ENCODE measurements at places on chromosomes 6 and 20. TPM values are rescaled to one million over a fixed set of nuclear protein-coding genes. Genes with fewer than 3 reads are reported as not detected.

GRCh38 chr6:79713701-79714322 lies 82.7 kb downstream of the SH3BGRL2 start:
- no peaks in the 10 kb centered on the region for H3K4me1 ChIP-seq
- no peaks in the 10 kb centered on the region for H3K36me3 ChIP-seq
- DNase-seq, result peak; percentile 53
- H3K27ac ChIP-seq, result no peak overlapping the region
- no peak overlapping the region for H3K4me3 ChIP-seq
- H3K27me3 ChIP-seq, result no peaks in the 10 kb centered on the region

GRCh38 chr6:36571122-36572043 lies 22.8 kb upstream of the SRSF3 start:
- no peaks in the 10 kb centered on the region for H3K4me1 ChIP-seq
- no peaks in the 10 kb centered on the region for H3K36me3 ChIP-seq
- no peak overlapping the region for H3K27ac ChIP-seq
- no peak overlapping the region for H3K4me3 ChIP-seq
- no peaks in the 10 kb centered on the region for H3K27me3 ChIP-seq

DNA sequence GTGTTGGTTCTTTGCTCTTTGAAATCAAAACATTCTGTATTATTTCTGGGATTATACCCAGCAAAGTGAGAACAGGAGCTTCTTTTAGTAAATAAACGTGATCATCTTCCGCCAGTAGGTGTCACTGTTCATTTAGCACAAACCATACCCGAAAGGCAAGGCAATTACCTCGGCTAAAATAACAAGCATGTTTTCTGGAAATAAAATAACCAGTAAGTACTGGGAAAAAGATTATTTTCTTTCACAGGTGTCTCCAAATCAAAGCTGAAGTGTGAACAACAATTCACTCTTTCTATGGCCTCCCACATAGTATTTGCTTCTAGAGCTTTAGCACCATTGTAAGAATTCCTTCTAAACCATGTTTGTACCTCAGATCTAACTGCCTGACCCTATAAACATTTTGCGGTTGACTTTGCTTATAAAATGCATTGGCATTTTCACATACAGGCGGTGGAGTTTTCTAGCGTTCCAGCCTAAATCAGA lies 144.6 kb upstream of the AGPAT4 start:
- H3K27ac ChIP-seq, result peak overlapping the region; percentile 70
- H3K4me1 ChIP-seq, result peaks cover 22% of the 10 kb centered on the region
- H3K36me3 ChIP-seq, result no peaks in the 10 kb centered on the region
- peak; percentile 61 for DNase-seq
- no peaks in the 10 kb centered on the region for H3K27me3 ChIP-seq

GRCh38 chr6:36735110-36736071 lies 37.8 kb downstream of the RAB44 start:
- H3K4me3 ChIP-seq, result no peak overlapping the region
- H3K4me1 ChIP-seq, result no peaks in the 10 kb centered on the region
- H3K36me3 ChIP-seq, result no peaks in the 10 kb centered on the region

- no peak overlapping the region for H3K4me3 ChIP-seq
- no peaks in the 10 kb centered on the region for H3K27me3 ChIP-seq
- H3K4me1 ChIP-seq, result no peaks in the 10 kb centered on the region
- no peaks in the 10 kb centered on the region for H3K36me3 ChIP-seq
- H3K27ac ChIP-seq, result peak overlapping the region; percentile 8
Observed at GRCh38 chr20:3901028-3901705, 12.0 kb downstream of the PANK2 start.

DNA sequence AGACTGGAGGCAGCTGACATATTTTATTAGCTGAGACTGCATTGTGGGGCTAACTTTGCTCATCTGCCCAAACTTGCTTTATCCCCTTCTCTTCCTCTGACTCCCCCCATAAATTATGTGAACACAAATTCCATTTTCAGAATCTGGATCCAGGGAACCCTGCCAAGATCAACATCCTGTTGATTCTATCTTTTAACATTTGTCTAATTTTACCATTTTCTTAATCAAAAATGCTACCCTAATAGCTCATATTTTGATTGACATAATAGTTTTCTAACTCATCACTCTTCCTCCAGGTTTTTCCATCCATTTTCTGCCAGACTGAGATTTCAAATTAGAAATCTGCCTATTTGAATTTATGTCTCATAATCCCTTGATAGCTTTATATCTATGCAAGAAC lies 184.7 kb upstream of the PRSS16 start:
- no peak overlapping the region for H3K27ac ChIP-seq
- no peak overlapping the region for H3K4me3 ChIP-seq
- H3K27me3 ChIP-seq, result no peaks in the 10 kb centered on the region
- H3K4me1 ChIP-seq, result no peaks in the 10 kb centered on the region

DNA sequence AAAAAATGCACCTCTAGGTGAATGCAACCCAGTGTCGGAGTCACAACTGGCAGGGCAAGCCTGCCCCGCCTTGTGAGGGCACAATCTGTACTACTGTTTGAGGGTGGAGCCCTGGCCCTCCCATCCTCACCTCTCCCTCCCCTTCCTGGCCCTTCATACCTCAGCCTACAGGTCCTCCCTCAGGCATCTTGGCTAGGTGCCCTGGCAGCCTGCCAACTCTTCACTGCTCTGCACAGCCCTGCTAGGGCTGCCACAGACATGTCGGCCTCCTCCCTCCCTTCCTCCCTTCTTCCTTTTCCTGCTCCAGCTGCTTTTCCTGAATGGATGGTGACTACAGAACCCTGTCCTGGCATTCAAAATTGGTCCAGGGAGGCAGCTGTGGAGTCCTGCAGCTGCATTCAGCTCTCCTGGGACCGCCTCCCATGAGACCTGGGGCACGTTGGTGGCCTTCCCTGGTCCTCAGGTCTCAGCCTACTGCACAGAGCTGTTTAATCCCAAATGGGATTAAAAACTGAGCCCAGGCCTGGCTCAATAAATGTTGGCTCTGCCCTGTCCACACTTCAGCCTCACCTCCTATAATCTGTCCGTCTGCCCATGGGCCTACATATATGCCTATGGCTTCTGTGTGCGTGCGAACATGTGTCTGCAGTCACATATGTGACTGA lies 52.7 kb downstream of the CDH22 start:
- H3K36me3 ChIP-seq, result no peaks in the 10 kb centered on the region
- H3K4me1 ChIP-seq, result no peaks in the 10 kb centered on the region
- DNase-seq, result peak; percentile 68
- H3K4me3 ChIP-seq, result no peak overlapping the region
- no peaks in the 10 kb centered on the region for H3K27me3 ChIP-seq
- H3K27ac ChIP-seq, result no peak overlapping the region

DNA sequence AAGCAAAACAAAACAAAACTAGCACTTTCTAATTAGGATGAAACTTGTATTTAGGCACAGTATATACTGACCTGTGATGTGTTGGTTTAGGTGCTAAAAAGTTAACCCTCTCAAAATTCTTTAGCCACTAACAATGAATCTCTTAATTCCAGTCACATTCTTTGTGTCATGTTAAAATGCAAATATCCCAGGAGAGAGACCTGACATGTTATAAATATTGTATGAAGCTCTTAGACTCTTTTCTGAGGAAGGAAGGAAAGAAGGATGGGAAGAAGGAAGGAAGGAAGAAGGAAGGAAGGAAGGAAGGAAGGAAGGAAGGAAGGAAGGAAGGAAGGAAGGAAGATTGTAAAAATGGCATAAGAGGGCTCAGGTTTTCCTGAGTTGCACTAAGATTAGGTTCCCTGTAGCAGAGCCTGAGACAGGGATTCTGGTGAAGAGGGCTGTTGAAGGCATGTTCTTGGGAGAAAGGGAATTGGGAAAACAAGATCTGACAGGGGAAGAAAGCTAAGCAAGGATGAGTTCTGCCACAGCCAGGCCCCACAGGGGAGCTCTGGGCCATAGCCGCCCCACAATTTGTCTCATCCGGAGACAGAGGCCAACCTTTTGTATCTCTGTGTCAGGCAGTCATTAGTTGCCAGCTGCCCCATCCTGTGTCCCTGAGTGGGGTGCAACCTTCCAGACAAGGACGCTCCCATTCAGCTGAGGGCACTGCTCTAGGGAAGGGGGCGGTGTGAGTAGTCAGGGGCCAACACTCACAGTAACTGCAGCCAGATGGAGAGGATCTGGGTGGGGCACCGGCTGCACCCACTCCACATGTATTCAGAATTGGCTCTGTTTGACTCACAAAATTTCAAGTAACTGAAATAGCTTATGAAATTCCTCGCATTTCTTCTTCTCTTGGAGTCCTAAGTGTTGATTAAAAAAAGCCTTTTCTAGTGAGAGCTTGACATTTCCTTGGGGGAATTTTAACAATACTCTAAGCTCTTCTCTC lies 189.3 kb upstream of the ARG1 start:
- no peak for DNase-seq
- H3K4me1 ChIP-seq, result no peaks in the 10 kb centered on the region
- no peak overlapping the region for H3K27ac ChIP-seq
- H3K27me3 ChIP-seq, result no peaks in the 10 kb centered on the region
- H3K4me3 ChIP-seq, result no peak overlapping the region
- H3K36me3 ChIP-seq, result no peaks in the 10 kb centered on the region

GRCh38 chr6:90586546-90586835 lies 381 bp downstream of the MAP3K7 start:
- peak overlapping the region; percentile 92 for H3K27ac ChIP-seq
- peak overlapping the region; percentile 99 for H3K4me3 ChIP-seq
- no peaks in the 10 kb centered on the region for H3K27me3 ChIP-seq
- DNase-seq, result no peak

DNA sequence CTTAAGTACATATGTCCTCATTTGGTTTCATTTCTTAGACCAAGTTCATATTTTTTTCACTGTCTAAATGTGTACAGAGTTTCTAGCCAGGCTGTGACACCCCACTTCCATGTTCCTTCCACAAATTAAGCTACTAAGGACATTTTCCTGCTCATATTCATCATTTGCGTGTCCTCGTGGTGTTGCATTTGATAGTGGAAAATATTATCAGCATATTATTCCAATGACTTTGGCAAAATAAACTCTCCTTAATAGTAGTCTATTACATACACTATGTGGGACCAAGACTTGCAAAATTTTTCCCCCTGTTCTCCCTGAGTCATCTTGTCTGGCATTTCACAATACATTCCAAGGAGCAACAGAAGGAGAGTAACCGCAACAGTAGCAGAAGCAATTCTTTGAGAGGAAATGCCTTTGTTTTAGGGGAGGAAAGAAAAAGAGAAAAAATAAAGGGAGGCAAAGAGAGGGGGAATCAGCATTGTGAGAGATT lies 599.2 kb downstream of the COL12A1 start:
- DNase-seq, result no peak
- H3K4me1 ChIP-seq, result no peaks in the 10 kb centered on the region
- H3K27me3 ChIP-seq, result peaks cover 5% of the 10 kb centered on the region
- H3K36me3 ChIP-seq, result no peaks in the 10 kb centered on the region
- no peak overlapping the region for H3K27ac ChIP-seq
- H3K4me3 ChIP-seq, result no peak overlapping the region

DNA sequence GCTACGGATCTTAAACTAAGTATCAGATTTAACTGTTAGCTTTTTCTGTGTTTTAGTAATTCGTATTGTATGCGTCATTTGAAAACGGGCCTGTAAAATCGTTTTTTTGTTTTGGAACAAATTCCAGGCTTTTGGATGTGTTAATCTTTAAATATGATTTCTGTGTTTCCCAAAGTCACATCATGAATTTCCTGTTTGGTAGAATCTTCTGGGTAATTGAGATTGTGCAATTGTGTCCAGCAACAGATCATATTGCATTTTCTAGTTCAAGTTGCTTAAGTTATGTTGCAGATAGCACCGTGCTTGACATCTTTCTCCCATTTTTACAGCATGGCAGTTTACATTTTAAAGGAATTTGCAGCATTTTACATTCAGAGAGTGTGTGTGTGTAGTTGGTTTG lies 1.9 kb downstream of the MAPK14 start:
- H3K4me1 ChIP-seq, result no peaks in the 10 kb centered on the region
- peak overlapping the region; percentile 72 for H3K27ac ChIP-seq
- H3K4me3 ChIP-seq, result peak overlapping the region; percentile 97
- no peak for DNase-seq
- H3K27me3 ChIP-seq, result no peaks in the 10 kb centered on the region

DNA sequence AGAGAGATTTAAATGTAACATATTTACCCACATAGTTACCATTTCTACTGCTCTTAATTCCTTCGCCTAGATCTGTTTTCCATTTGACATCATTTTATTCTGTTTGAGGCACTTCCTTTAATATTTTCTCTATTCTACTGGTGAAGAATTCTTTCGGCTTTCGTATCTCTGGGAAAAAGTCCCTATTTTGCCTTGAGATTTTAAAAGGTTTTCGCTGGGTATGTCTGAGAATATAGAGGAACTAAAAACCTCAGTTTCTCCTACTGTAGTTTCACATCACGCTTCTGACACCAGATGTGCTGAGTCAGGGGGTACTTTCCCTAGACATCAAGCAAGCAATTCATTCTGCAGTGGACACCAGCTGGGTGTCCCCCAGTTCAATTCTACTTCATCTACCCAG lies 61.7 kb downstream of the E2F3 start:
- DNase-seq, result no peak
- peaks cover 28% of the 10 kb centered on the region for H3K36me3 ChIP-seq
- H3K27ac ChIP-seq, result no peak overlapping the region
- no peaks in the 10 kb centered on the region for H3K4me1 ChIP-seq

The COX4I2 gene
- 0.21 TPM for polyA plus RNA-seq

The PRPH2 gene
- not detected for polyA plus RNA-seq

The CLPSL2 gene
- not detected for polyA plus RNA-seq

The C20orf202 gene
- polyA plus RNA-seq, result not detected

The ERGIC3 gene
- polyA plus RNA-seq, result 661 TPM

Data from SK-N-SH (cell line).